ENCODE measurements at places on chromosomes 2 and 18.

DNA sequence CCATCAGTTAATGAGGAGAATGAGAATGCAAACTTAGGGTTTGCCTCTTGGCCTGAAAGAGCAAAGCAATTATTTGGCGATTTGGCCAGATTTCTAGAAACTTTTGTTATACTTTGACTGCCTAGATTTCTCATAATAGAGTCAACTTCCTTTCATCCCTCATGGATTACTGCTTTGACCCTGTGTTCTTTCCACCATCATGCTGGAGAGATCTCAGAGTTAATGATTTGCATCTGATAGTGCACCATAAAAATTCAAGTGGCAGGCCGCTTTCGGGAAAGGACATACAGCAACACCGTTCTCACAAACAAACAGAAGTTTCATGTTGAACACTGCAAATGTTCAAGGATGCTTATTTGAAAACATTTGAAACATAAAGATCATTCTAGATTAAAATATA lies 143.7 kb upstream of the ZFP36L2 start:
- DNase-seq = no peak

DNA sequence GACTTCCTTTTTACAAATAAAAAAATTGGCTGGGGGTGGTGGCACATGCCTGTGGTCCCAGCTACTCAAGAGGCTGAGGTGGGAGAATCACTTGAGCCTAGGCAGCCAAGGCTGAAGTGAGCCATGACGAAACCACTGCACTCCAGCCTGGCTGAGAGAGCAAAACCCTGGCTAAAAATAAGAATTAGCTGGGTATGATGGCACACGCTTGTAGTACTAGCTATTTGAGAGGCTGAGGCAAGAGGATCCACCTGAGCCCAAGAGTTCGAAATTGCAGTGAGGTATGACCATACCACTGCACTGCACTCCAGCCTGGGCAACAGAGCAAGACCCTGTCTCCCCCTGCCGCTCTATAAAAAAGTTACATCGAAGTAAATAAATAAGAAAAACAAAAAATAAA lies 33.7 kb downstream of the GFPT1 start:
- no peak for DNase-seq

- no peak for DNase-seq
Observed at GRCh38 chr2:145460112-145460511, 940.2 kb upstream of the ZEB2 start.

DNA sequence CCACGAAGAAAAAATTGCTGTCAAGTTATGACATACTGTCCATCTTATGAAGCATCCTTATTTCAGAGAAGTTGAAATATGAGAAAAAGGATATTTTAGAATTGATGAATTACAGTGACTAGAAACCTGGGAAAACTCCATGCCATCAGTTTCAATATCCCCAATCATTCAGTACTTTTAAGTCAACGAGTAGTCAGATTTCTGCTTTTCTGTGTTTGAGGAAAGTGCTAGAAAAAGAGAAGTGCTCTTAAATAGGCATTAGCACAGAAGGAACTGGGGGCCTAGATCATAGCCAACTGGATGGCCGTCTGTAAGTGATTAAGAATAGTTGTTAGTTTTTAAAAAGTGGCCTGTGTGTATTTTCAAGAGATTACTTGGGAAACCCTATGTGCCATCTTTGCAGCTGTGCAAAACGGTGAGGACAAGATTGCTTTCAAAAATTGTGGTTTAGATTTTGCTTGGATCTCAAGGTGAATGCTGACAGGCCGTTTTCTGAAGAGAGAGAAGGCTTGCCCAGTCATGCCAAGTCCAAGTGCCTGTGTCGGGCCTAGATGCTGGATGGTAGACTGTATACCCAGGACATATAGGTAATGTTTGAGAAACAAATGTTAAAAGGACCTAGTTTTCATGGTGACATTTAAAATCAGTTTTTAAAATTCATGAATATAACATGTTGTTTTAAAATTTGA lies 5.1 kb downstream of the NEDD4L start:
- DNase-seq = no peak

DNA sequence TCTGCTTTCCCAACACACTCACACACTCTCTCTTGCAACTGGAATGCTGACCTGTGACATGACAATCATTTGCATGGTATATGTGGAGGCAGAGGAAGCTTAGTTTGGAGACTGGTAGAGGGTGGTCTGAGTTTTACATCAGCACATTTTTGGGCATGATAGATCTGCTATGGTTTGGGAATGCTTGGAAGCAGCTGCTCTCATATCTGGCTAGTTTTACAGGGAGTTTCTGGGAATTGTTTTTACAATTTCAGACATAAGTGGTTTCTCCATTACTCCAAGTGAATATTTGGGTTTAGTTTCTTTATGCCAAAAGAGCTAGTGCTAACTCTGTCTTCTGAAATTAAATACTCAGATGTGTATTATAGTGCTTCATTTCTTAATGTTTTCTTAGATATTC lies 977.6 kb downstream of the SUCLG1 start:
- no peak for DNase-seq

GRCh38 chr2:10378189-10378588 lies 69.9 kb downstream of the ODC1 start:
- DNase-seq = no peak
